ENCODE measurements at places on chromosomes 2 and 18.

DNA sequence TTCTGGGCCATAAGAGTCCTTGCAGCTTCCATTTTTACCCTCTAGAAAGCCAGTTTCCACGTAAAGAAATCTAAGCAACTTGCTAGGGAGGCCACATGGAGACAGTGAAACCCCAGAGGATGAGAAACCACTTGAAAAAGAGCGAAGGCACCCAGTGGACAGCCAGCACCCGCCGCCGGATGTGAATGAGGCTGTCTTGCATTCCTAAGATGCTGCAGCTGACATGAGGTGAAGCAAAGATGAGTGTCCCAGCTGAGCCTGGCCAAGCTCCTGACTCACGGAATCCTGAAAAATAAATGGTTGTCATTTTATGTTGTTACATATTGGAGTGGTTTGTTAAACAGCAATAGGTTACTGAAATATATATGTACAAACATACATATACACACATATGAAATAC is 65.9 kb upstream of the STPG4 start:
- DNase-seq, result no peak

- no peak for DNase-seq
These were observed 48.6 kb upstream of the FHL2 start for GRCh38 chr2:105447476-105447875.

DNA sequence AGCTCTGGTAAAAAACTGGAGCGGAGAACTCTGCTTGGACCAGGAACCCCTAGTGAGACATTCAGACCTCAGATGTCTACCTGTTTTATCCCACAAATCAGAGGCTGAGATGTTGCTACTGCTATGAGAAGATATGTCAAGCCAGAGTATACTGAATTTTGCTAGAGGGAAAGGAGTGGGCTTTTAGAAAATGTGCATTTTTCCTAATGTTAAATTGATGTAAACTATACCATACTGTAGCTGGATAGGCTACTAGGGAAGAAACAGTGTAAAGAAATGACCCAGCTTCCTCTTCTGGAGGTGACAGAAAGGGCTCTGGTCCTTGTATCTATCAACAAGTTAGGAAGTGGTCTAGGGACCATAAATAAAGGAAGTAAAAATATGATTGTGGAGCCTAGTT is 65.0 kb downstream of the SLC39A10 start:
- no peak for DNase-seq

GRCh38 chr2:38224181-38224580 is 148.2 kb upstream of the CYP1B1 start:
- DNase-seq, result no peak

DNA sequence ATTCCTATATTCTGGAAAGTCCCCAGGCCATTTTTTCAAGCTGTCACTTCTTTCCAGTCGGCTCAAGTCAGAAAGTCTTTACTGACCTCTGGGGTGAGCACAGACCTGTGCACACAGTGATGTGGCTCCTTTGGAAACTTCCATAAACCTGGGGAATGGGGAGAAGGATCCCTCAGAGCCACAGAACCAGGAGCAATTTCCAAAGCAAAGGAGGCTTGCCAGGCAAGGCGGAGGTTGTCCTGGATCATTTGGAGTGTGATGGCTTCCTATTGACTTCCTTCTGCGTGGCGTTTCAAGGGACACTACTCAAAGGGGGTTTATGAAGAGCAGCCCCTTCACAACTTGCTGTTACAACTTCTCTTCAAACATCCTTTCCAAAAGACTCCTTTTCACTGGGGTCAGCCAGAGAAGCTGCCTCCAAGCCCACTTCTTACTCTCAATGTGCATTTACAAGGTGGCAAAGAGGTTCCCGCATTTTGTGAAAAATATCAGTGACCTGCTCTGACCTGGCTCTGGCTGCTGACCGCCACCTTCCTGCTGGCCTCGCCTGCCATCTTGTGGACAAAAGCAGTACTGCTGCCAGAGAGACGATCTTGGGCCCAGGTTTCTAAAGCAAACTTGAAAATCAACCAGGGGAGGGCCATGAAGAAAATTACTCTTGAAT is 18.2 kb upstream of the TMEM247 start:
- DNase-seq, result peak; percentile 52

- DNase-seq, result peak; percentile 12
These were observed 99.7 kb downstream of the RBM43 start for GRCh38 chr2:151161821-151162551.

- no peak for DNase-seq
These were observed 1.2 kb downstream of the PTPN4 start for GRCh38 chr2:119760956-119761275.

DNA sequence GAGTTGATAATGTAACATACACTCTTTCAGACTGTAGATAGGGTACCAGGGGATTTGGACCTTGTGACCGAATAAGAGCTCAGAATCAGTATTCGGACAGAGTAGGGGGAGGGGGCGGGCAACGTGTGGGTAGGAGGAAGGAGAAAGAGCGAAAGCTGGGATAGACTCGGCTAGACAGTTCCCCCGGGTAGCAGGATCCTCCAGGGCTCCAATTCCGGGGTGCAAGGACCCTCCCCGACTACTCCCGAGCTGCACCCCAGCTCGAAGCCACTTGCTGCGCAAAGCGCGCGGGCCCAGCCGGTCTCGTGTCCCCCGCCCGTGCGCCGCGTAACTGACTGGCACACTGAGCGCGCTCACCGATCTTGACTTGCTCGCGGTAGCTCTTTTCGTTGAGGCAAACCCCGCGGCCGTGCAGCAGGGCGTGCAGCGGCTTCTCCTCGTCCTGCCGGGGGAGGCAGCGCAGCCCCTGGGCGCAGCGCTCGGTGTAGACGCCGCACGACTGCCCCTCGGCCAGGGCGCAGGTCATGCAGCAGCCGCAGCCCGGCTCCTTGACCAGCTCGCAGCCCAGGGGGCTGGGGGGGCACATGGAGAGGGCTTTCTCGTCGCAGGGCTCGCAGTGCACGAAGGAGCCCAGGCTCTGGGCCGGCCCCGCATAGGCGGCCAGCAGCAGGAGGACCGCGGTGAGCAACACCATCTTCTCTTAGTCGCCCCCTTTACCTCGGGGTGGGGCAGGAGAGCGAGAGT is 1.1 kb downstream of the IGFBP5 start:
- peak; percentile 66 for DNase-seq

- no peak for DNase-seq
These were observed 125.9 kb downstream of the ACOXL start for GRCh38 chr2:110858135-110858725.

- no peak for DNase-seq
These were observed 18.0 kb upstream of the ATIC start for GRCh38 chr2:215293879-215294278.

DNA sequence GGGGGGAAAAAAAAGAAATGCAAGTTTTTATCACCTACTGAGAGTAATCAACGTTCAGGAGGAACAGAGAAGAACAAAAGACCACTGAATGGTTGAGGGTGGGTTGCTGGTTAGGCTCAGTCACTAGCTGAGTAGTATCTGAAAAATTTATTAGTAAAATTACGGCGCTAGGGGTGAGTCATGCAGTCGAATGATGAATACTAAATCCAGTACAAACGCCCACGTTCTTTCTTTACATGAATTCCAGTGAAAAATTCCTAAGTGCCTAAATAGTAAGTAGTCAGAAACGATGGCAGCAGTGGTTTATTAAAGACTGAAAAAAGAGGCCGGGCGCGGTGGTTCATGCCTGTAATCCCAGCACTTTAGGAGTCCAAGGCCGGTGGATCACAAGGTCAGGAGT is 52.0 kb downstream of the TEKT4 start:
- no peak for DNase-seq

DNA sequence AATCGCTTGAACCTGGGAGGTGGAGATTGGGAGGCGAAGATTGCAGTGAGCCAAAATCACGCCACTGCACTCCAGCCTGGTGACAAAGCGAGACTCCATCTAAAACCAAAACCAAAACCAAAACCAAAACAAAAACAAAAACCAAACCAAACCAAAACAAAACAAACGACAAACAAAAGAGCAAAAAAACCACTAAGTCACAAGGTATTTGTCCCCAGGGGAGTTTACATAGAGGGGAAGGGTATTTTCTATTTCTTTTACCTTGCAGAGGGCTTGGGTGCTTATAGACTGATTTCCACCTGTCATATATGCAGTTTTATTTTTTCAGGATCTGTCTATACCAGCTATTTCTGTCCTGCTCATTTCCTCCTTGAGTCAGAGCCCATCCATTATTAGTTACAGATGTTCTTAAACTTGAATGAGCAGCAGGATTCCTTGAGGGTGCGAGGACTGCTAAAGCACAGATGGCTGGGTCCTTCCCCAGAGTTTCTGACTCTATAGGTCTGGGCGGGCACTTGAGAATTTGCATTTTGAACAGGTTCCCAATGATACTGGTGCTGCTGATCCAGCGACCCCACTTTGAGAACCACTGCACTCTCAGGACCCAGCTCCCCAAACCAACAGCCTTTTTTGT is 102.2 kb upstream of the UXS1 start:
- no peak for DNase-seq

- DNase-seq, result no peak
These were observed 1934.6 kb upstream of the LRRTM1 start for GRCh38 chr2:82239176-82239575.

All from NCI-H2081 (cell line).